H54 (cell line): ENCODE measurements at places on chromosomes 1 and 21.
A peak's percentile ranks its signal among the peaks of the same experiment; 100 is the strongest.

DNA sequence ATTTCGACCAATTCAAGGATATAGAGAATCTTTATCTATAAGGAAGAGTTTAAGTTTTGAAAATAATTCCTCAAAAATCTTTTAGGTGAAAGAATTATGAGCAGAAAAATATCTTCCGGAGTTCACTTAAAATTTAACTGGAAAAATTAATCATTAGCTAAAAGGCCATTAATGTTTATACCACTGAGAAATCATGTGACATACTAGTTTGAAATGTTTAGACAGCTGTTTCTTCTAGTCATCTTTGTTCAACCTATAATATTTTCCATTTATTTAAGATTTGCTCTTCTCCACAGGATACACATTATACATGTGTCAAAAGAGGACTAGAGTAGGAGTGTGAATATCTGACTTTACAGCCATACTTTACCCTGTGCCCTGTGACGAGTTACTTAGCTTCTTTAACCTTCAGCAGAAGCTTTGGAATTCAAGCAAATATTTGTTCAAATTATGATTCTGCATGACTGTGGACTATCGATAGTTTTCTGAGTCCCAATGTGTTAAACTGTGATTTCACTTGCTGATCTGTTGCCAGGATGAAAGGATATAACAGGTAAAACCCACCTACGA lies 374.8 kb downstream of the BRINP3 start:
- no peak for DNase-seq

DNA sequence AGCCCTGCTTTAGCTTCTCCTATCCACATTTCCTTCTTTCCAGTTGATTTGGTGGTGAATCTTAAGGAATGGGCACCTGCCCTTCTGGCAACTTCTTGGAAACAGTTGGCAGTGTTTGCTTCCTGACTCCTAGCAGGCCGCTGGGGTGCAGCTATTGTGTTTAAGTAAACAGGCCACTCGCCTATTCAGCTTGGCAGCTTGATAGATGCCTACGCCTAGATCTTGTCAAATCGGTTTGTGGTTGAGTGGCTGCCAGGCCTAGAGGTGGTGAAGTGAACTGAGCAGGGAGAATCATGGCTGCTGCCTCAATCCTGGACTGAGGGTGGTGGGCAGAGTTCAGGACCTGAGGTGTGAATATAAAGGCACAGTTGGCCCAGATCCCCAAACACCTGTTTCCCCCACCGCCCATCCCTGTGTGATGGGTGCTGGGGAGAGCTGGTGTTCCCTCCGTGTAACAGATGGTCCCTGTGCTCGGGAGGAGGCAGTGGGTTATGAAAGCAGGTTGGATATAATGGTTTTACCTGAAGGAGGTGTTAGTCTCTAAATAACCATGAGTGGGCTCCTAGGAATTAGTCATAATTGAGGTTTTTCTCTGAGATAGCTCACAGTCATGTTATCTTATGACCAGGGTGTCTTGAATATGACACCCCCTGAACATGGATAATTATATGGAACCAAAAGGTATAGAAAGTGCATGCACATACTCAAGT lies 940 bp upstream of the PLA2G2C start:
- no peak for DNase-seq

GRCh38 chr1:214019499-214019898 lies 31.7 kb downstream of the PROX1 start:
- DNase-seq: no peak

- DNase-seq: no peak
Measured at GRCh38 chr1:198287916-198288315, 131.1 kb downstream of the NEK7 start.

DNA sequence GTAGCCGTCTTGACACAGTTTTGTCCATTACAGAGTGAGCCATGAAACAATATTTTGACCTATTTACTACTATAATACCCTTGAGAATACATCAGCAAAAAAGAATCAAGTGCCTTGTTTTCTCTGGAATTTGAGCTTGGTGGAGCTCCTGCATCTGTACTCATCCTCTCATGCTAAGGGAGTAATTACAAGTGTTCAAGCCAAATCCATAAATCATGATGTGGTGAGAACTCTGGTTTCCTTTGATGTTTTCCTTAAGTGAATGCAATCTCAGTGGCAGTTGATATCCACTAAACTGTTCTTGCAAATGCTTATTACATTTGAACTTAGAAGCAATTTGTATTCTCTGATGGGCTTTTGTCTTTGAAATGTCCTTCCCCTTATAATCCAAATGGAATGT lies 824.6 kb upstream of the TMPRSS15 start:
- DNase-seq: no peak

DNA sequence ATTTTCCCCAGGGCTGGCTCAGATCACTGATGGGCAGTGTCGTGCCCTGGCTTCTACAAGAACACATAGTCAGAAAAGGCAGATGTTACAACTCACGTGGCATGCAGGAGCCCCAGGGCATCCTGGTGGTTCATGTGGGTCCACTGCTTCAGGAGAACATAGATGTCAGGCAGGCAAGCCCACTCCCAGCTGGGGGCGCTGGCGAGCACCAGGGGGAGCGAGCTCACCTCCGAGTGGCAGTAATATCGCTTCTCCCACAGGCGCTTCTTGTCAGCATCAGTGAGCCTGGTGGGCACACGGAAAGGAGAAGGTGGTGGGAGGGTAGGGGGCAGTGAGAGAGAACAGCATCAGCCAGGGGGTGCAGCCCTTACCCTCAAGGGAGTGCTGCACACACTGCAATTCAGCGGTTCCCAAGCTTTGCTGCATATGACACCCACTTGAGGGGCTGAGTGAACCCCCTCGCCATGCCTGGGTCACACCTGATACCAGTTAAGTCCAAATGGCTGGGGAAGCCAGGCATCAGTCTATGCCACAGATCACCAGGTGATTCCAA lies 34.3 kb upstream of the PPP1R15B start:
- DNase-seq: peak; percentile 51

DNA sequence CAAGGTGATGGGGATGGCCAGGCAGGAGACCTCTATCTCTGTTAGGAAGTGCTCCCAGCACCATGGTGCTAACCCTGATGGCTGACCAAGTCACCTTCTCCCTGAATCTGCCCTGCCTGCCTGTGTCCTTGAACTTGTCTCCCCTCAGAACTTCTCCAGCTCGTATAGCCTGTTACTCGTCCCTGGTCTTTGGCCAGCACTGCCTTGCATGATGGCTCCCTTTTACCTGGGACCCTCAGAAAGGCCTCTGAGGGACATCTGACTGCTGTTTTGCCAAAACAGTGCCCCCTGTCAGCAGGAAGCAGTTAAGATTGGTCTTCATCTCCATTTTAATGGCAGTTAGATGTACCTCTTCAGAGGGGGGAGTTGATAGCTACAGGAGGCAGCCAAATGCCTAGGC lies 148.3 kb downstream of the RHOU start:
- DNase-seq: no peak

DNA sequence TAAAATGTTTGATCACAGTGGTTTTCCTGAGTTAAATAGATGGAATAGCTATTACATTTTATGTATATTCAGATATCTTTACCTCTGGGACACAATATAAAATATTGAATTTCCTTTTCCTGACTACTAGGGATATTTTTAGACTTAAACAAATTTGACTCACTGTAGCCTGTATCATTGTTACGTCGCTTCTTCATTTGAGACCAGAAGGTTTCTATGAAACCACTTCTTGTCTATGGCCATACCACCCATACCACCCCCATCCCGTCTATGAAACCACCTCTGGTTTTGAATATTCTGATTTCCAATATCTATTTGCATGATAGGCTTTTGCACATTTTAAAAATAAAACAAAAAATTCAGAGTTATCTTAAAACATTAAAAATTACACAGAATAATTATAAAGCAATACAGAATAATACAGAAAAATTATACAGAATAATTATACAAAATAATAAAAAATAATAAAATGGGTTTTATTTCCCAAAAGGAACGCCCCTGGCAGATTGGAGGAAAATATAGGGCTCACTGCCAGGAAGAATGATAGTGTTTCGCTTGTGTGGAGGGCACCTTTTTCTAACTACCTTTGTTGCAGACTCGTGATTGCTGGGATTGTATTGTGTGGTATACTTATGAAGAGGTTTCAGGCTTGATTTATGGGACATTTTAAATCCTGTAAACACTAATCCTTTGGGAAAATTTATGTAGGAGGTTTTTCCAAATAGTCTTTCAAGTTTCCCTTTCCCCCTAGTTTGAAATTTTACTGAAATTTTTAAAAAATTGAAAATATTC lies 4.7 kb downstream of the SPEN start:
- no peak for DNase-seq

DNA sequence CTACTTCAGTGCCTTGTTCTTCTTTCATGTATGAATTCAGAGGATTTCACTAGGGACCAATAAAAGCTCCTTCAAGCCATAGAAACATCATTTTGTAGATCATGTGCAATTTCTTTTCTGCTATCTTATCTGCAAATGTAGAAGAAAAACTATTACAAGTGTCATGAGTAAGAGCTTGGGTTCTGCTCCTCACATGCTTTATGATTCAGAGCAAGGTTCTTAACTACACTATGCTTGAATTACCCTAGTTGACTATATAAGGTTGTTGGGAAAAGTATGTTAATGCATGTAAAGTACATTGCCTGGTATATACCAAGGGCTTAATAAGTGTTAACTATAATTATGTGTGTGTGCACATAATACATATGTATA lies 91.4 kb upstream of the S1PR1 start:
- no peak for DNase-seq

GRCh38 chr1:21852282-21853130 lies 40.4 kb downstream of the LDLRAD2 start:
- no peak for DNase-seq

DNA sequence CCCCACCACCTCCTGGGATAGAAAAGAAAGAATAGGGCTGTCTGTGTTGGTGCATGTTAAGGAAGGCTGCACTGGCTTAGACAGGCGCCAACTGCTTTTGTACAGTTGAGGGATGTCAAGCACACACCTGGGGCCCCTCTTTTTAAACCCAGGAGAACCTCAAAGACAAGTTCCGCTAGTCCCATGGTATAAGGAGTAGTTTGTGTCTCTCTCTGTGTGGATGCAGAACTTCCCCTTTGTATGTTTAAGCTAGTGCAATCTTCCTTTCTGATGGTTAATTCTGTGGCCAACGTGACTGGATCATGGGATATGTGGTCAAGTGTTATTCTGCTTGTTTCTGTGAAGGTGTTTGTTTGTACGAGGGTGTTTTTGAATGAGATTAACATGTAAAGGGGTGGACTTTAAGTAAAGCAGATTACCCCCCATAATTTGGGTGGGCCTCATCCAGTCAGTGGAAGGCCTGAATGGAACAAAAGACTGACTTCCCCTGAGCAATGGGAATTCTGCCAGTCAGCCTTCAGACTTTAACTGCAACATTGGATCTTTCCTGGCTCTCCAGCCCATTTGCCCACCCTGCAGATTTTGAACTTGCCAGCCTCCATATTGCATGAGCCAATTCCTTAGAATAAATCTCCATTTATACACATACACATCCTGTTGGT lies 9.5 kb upstream of the DUSP10 start:
- DNase-seq: no peak

GRCh38 chr1:199815947-199816346 lies 211.6 kb upstream of the NR5A2 start:
- DNase-seq: no peak

- no peak for DNase-seq
Measured at GRCh38 chr1:153390938-153391710, at the start of gene S100A8. Gene S100A8 (minus strand): TSS chr1:153391073. CDS start chr1:153390535, 538 bp downstream.

GRCh38 chr1:17096584-17096983 lies 22.7 kb downstream of the PADI2 start:
- no peak for DNase-seq

GRCh38 chr1:4847711-4848110 lies 193.3 kb downstream of the AJAP1 start:
- no peak for DNase-seq

GRCh38 chr1:216793303-216793702 lies 70.1 kb upstream of the ESRRG start:
- DNase-seq: no peak

DNA sequence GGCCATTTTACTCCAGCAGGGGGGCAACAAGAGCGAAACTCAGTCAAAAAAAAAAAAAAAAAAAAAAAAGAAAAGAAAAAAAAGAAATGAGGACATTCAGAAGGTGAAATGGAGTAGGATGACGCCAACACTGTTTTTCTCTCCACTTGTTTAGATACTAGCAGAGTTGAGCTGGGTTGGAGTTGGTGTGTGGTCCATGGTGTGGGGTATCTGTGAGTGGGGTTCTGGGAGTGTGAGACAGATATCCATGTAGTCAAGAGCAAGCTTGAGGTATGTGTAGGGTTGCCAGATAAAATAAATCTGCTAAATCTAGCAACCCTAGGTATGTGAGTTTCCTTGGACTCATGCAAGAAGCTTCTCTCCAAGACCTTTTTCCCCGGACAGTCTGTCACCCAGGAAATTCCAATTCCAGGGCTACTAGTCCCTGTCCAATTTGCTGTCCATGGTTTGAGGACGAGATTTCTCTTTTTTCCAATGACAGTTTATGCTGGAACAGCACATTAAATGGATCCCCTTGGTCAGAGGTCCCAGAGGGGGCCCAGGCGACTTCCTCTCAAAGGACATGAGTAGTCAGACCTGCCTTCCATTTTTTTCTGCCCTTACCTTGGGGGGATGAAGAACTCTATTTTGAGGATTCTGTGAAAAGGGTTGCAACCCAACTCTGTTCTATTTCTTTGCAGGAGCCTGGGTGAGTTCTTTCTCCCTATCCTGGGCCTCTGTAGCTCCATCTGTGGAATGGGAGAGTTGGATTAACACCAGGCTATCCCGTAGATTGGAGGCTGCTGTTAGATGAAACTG lies 2.1 kb upstream of the FOXD2 start:
- DNase-seq: no peak

- no peak for DNase-seq
Measured at GRCh38 chr1:31148409-31148808, 82.9 kb upstream of the PUM1 start.

- DNase-seq: no peak
Measured at GRCh38 chr1:227994632-227995300, 12.0 kb upstream of the WNT3A start.

- DNase-seq: no peak
Measured at GRCh38 chr1:26838474-26839338, 12.2 kb downstream of the ZDHHC18 start.

DNA sequence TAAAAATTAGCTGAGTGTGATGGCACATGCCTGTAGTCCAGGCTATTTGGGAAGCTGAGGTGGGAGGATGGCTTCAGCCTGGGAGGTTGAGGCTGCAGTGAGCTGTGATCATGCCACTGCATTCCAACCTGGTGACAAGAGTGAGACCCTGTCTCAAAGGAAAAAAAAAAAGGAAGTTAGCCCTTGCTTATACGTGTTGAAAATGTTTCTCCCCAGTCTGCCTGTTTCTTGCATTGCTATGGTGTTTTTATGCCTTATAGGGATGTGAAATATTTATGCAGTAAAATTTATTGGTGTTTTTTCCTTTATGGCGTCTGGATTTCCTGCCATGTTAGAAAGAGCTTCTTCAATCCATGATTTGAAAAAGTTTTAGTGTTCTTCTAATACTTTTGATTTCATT lies 3.6 kb upstream of the RERE start:
- no peak for DNase-seq
